ENCODE measurements at places on chromosomes 6 and 20. TPM values are rescaled to one million over a fixed set of nuclear protein-coding genes. Genes with fewer than 3 reads are reported as not detected.

GRCh38 chr6:5316951-5317350 lies 55.6 kb downstream of the FARS2 start:
- no peak for ATAC-seq

GRCh38 chr20:58618351-58619076 lies 32.6 kb upstream of the STX16 start:
- no peak for ATAC-seq

- ATAC-seq: peak; percentile 21
Measured at GRCh38 chr6:137291441-137291840, 72.3 kb upstream of the IFNGR1 start.

- no peak for ATAC-seq
Measured at GRCh38 chr6:799769-800168, 106.8 kb upstream of the EXOC2 start.

GRCh38 chr6:95288251-95288650 lies 289.1 kb upstream of the MANEA start:
- no peak for ATAC-seq

DNA sequence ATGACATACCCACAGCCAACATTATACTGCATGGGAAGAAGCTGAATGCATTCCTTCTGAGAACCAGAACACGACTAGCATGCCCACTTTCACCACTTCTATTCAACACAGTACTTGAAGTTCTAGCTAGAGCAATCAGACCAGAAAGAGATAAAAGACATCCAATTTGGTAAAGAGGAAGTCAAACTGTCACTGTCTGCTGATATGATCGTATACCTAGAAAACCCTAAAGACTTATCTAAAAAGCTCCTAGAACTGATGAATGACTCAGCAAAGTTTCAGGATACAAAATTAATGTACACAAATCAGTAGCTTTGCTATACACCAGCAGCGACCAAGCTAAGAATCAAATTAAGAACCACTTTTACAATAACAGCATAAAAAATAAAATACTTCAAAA lies 60.5 kb downstream of the EYS start:
- no peak for ATAC-seq

- ATAC-seq: no peak
Measured at GRCh38 chr6:28920281-28920680, 3.5 kb downstream of the TRIM27 start.

- no peak for ATAC-seq
Measured at GRCh38 chr20:41327178-41327577, 9.6 kb upstream of the ZHX3 start.

DNA sequence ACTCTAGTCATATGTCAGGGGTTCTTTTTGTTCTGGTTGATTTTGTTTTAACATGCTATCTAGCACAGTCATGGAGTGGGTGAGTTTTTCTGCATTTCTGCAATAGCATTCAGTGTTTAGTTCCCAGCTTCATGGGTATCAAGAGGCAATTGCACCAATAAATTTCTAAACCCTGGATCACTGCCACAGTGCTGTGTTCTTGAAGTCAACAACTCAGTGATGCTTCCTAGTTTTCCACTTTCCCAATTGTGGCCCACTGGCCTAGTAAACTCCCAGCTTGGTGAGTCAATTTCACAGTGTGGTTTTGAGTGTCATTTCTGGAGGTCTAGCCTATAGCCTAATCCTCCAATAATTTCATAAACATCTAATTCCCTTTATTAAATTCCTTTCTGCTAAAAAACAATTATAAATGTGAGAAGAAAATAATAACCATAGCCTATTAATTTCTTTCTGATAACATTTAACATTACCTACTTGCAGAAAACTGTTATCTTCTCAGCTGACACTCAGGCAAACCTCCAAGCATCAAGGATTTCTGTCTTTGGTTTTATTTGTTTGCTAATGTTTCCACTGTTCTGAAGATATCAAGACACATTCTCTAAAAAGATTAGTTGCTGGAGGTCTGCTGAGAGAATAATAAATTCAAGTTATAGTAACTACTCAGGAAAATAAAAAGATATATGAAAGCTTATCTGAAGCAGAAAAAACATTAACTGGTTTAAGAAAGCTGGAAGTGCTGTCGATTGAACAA lies 89.9 kb downstream of the PDE7B start:
- no peak for ATAC-seq

DNA sequence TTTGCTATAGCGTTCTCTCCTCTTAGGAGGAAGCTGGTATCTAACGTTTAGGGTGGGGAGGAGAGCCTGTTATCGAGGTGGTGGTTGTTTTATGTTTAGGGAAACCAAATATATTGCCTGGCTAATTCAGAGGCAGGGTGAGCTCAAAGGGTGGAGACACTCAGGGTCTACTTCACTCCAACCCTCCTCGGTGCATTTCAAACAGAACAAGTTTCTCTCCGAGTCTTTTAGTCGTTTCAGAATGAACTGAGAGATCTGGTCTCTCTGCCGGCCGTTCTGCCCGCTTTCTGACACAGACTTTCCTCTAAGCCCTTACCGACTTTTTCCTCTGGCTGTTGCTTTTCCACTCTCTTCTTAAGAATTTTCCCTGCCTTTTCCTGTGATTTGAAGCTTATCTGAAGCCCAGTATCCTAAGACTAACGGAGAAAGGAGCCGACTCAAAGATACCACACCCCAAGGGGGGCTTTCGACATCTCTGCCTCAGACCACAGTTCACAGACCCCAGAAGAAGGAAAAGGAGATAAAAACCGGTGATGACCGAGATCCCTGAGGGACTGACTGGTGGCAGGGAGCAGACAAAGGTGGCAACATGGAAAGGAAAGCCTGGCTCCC lies 865 bp downstream of the STK38 start:
- ATAC-seq: peak; percentile 29

DNA sequence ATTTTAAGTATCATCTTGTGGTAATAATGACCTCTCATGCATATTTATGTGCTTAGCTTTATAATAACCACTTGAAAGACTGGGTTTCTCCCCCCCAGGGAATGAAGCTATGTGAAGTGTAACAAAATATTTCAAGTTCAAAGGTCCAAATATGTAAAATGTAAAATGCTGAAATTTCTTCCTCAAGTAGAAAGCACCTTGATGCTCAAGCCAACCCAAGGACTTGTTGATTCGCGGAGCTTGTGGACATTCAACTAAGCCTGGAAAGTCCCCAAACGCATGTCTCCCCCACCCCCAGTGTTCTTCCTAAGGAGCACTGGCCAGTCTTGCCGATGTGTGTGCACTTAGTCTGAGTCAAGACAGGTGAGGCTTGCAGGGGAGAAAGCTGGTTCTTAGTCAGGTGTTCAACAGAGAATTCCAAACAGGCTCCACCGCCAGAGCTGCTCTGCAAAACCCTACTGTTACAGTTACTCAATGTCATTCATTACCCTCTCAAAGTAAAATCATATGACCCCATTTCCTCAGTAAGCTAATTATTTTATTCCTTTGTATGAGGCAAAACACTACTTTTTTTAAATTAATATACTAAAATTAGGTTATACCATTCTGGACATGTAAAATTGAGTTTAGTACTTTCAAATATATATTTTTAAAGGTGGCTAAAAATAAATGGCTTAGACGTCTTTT lies 46.9 kb upstream of the QKI start:
- ATAC-seq: no peak

- ATAC-seq: no peak
Measured at GRCh38 chr6:42845327-42845694, 34.1 kb upstream of the RPL7L1 start.

- no peak for ATAC-seq
Measured at GRCh38 chr6:157488058-157488457, 107.1 kb downstream of the ZDHHC14 start.

GRCh38 chr20:47546184-47547033 lies 44.7 kb downstream of the NCOA3 start:
- no peak for ATAC-seq

DNA sequence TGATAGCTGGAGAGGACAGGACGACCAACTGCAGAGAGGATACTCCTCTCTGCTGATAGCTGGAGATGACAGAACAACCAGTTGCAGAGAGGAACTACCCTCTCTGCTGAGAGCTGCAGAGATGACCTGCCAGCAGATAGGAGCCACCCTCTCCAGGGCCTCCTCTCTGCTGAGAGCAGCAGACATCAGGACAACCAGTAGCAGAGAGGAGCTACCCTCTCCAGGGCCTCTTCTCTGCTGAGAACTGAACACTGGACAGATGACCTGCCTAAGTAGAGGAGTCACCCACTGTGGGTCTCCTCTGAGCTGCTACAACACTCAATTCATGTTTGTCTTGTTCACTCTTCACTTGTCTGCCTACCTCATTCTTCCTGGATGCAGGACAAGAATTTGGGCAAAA lies 27.3 kb upstream of the ZBTB24 start:
- no peak for ATAC-seq

GRCh38 chr6:82832811-82833210 lies 232.8 kb downstream of the UBE3D start:
- no peak for ATAC-seq

DNA sequence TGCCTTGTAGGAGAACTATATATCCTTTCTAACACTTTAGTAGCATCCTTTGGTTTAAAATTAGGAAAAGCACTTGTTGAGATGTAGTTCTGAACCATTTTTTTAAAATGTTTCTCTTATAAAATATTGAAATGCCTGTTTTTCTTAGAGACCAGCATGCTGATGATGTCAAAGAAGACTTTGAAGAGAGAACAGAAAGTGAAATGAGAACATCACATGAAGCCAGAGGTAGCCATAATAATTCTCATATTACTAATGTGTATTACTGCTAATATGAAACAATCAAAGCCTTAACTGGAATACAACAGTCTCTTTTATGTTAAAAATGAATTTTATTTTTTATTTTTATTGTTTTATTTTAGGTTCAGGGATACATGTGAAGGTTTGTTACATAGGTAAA lies 102.0 kb downstream of the SAMD3 start:
- ATAC-seq: no peak

DNA sequence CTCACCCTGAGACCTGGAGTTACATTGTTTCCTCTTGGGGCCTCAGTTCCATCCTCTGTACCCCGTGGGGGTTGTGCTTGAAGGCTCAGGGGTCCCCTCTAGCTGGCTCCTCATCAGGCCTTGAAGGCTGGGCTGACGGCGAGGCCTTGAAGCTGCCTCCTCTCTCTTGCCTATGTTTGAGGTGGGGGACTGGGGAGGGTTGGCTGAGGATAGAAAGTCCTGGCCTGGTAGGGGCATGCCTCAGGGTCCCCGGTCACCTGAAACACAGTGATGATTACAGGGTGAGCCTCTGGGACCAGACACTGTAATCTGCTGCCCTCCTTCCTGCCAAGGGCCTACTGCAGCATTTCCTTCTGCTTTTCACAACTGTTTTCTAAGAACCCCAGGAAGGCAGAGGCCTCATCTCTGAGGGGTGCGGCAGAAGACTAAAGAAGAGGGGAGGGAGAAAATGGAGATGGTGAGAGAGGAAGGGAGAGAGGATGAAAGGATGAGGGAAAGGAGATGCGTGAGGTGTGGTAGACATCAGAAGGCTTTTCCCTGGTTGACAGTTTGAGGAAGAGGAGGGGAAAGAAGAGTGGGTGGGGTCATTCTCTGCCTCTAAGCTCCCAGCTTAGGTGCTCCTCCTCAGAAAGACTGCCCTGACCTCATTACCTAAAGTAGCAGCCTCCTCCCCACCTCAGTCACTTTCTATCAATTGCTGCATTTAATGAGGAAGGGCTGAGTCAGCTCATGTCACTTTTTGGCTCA lies 29.7 kb downstream of the VEGFA start:
- ATAC-seq: peak; percentile 22

GRCh38 chr6:776528-776931 lies 83.6 kb upstream of the EXOC2 start:
- ATAC-seq: no peak

SNTA1 gene
- total RNA-seq: 5.5 TPM

FHL5 gene
- total RNA-seq: not detected

AVP gene
- not detected for total RNA-seq

PDYN gene
- total RNA-seq: not detected

NUDT3 gene
- 12.8 TPM for total RNA-seq

CAGE1 gene
- total RNA-seq: 0.16 TPM
